HFFc6 (cell line): ENCODE measurements at places on chromosomes 5 and 9.
A peak's percentile ranks its signal among the peaks of the same experiment; 100 is the strongest.

- DNase-seq = peak; percentile 16
These were observed 100.4 kb upstream of the TLE1 start for GRCh38 chr9:81789721-81790120.

DNA sequence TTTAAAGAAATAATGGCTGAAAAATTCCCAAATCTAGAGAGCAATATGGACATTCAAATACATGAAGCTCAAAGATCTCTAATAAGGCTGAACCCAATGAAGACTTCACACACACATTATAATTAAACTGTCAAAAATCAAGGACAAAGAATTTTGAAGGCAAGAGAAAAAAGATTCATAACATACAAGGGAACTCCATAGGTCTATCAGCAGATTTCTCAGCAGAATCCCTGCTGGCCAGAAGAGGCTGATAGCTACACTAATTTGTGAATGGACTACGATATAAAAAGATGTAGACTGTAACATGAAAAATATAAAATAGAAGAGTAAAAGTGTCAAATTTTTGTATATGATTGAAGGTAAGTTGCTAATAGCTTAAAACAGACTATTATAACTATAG is 251.9 kb downstream of the ADAMTS6 start:
- no peak for DNase-seq

- DNase-seq = no peak
These were observed 5.9 kb downstream of the FKBP15 start for GRCh38 chr9:113215132-113215531.

DNA sequence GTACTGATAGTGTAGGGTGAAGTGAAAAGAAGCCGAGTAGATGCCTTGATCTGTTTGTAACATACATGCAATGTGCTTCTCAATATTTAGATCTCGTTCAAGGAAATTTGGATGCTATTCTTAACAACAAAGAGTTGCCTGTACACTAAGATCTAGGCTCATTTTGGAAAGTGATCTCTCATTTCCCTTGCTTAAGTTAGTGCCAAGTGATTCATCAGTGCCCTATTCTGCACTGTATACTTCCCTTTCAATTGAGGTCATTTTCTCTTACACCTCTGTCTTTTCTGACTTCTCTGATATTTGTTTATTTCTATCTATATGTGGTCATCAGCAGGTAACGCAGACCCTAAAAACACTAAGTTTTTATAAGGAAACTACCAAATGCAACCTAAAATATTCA is 528.6 kb upstream of the PTPRD start:
- DNase-seq = no peak

DNA sequence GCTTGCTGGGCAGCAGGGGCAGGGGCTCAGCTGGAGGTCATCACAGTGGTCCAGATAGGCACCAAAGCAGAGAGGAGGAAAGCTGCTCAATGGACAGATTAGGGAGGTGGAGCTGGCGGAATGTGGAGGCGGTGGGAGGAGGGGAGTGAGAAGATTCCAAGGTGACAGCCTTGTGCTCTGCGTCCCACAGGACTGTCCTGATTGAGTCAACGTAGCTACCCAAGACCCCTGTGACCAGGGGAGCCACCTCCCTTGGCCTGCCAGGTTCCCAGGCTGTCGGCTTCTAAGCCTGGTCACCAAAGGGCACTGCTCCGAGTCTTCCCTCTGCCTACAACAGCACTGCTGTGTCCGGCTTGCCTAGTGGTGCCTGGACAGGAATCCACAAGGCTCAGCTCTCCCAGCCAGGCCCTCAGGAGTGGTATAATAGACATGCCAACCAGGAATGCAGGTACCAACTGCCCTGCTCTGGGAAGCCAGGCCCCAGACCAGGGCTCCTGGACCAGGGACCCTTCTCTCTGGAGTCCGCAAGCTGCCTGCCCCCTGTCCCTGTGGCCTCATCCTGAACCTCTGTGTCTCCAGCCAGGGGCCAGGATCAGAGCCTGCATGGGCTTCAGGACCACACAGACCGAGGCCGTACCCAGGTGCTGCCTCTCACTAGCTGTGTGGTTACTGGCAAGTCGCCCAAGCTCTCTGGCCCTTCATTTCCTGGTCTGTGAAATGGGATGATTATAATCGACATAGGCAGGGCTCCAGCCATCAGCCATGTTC is 67.9 kb downstream of the STK10 start:
- DNase-seq = no peak

DNA sequence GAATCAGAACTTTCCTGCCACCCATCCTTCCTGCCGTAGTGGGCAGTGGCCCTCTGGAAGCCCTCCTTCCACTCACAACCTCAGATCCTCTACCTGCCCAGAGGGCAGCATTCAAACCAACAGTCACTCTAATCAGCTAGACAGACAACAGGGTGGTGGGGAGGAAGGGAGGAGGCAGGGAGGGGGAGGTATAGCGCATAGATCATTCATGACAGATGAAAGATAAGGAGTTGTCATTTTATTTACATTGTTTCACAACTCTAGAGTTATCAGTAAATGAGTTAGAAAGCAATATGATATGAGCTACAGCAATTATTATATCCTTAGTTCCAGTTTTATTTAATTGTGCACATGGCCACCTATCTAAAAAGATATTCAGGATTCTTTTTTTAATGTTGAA is 852 bp downstream of the IL9 start:
- no peak for DNase-seq

- DNase-seq = no peak
These were observed 175.2 kb upstream of the NREP start for GRCh38 chr5:111932199-111932598.

GRCh38 chr5:157449011-157449723 is 10.8 kb upstream of the NIPAL4 start:
- no peak for DNase-seq
